Liver (tissue), 10 donors: ENCODE measurements at places on chromosomes 12 and 14.
A peak's percentile ranks its signal among the peaks of the same experiment; 100 is the strongest.

- no peak for DNase-seq
Measured at GRCh38 chr14:77103951-77104350, 5.9 kb downstream of the CIPC start.

GRCh38 chr12:78562368-78563205 is 302.0 kb upstream of the SYT1 start:
- DNase-seq, result no peak

GRCh38 chr12:57621497-57622292 is 10.5 kb downstream of the ARHGEF25 start:
- peak; percentile 66 for DNase-seq

DNA sequence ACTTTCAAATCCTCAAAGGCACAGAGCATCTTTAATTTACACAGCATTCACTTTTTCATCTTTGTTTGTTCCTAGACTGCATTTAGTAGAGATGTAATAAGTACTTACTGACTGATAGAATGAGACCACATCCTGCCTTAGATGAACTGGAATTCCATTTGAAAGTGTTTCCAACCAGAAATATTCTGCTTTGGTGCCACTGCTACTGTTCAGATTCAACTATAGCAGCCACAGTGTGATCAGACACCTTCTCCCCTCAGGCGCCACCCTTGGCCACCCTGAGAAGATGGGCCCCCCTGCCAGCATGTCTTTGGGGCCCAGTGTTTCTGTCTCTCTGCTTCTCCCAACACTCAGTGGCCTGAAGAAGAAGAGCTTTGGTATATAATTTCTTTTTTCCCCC is 449.1 kb downstream of the RAD51B start:
- no peak for DNase-seq
